ENCODE measurements at places on chromosomes 2 and 18. TPM values are rescaled to one million over a fixed set of nuclear protein-coding genes. Genes with fewer than 3 reads are reported as not detected.

The CFAP65 gene
- not detected for total RNA-seq

The OTOS gene
- total RNA-seq: not detected

The CKAP2L gene
- 22.6 TPM for total RNA-seq

The SH3YL1 gene
- 22.5 TPM for total RNA-seq

The PRKAG3 gene
- not detected for total RNA-seq

DNA sequence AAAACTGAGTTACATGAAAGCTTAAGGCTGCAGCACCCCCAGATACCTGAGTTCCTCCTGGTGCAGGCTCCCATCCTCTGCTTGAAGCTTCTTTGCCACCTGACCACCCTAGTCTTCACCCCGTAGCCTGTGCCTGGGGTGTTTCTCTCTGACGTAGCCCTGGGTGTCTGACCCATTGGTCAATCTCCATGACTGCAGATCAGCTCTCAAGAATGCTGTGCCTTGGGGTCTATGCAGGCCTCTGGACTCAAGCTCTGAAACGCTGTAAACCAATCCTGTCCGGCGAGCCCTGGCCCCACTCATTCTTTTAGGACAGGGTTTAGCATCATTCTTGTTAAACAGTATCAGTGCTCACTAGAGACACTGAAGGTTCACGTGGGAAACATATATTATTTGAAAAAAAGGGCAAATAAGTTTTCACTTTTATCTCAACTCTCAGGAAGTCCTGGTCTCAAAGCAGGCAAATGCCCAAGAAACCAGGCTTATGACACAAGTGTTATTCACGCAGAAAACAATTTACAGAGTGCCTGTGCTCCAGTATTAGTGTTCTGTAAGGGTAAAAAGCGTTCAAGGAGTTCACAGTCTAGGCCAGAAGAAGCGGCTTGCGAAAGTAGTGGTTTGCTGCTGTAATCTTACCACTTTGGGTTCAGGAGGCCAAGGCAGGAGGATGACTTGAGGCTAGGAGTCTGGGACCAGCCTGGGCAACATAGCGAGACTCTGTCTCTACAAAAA lies 22.8 kb upstream of the PPP4R1 start:
- DNase-seq: no peak

DNA sequence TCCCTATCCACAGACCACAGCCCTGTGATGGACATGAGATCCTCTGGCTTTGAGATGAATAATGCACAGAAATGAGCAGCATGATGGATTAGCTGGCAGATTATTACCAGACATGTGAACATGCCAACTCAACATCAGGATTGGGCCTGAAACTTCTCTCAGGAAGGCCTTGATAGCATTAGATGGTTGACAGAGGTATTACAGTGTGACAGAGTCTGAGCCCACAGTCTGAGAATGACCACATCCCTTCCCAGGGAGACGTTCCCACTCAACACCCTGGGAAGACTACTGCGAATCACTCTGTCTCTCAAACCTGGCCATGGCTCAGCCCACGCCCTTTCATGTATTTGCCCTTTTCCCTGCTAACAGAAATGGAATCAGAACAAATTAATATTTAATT lies 66.9 kb downstream of the BCL11A start:
- no peak for DNase-seq

GRCh38 chr2:138335036-138335435 lies 166.5 kb upstream of the SPOPL start:
- no peak for DNase-seq

DNA sequence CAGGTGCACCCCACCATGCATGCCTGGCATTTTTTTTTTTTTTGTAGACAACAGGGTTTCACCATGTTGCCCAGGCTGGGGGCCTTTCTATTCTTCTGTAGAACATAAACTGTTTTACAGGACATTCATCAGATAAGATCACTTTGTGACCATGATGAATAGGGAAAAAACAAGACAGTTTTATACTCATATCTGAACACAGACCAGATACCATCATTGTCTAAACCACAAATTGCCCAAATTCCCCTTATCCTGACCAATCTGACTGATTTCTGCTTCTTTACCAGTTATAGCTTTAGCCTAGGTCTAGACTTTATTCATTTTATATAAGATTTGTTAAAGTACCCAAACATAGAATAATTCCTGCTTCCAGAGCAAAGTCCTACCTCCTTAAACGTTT lies 1699.3 kb upstream of the TMEFF2 start:
- DNase-seq: no peak

DNA sequence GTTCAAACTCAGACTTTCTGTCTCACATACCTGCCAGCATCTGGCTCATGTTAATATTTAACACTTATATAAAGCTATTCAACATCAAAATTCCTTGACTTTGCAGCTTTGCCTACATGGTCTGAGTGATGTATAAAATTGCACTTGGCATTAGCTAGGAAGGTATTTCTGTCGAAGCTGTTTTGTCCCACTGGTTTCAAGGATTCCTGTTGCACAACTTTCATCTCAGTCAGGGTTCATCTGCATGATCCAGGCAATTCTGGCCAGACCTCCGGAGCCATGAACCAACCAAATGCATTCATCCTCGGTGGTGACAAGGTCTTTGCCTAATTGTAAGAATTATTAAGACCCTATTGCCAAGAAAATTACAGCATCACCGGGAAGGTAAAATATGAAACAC lies 185.4 kb downstream of the ZEB2 start:
- no peak for DNase-seq

GRCh38 chr2:242020196-242021004 lies 150.9 kb downstream of the RTP5 start:
- DNase-seq: no peak

DNA sequence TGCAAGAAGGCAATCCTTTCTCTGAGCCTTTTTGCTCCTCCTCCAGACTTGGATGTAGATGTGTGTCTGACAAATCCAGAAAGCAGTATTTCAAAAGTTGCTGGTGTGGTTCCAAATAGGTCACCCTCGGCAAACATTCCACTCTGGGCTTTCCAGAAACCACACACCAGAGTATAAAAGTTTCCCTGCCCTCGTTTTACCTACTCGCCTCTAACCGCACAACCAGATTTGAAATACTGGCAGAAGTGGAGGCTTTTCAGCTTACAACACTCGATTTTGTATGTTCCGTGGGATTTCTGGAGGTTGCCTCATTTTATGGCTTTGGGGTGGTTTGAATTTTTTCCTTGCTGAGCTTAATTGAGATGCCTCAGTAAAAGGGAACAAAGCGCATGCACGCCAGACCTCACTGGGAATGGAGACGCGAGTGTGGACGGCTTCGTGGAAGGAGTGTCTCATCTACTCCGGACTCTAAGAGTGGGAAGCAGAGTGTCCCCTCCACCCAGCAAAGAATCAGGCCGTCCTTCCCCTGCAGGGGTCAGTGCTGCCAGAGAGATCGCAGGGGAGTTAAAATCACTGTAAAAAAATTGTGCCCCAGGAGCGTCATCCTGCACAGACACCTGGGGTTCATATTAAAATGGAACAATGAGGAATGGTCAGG lies 44.0 kb upstream of the RPL31 start:
- no peak for DNase-seq

DNA sequence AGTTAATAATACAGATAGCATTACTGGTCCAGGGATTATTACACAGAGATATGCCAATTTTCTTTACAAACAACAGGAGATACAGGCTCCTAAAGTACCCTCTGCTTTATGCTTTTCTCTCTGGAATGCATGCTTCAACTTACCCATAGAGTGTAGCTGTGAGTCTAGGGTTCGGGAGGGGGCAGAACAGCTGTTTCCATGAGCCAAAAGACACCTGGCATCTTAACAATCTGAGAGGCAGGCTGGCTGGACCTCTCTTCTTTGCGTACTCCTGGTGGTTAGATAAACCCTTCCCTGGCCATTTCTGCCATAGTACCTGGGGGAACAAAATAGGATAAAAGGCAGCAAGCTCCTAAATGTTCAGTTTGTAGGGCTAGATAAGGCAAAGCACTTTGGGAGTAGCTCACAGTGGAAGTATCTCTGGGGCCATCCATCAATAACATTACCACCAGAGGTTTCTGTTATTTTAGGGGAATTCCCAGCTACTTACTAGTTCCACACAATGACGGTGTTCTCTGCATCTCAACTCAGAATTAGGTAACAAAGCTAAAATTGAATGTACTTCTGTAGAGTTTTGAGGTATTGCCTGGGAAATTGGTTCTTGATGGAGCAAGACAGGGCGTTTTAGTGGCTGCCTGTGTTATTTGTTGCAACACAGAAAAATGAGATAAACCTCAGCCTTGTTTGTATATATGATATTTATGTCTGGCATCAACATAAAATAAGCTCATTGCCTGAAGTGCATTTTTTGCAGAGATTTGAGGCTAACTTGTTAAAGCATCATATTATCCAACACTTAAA lies 6.2 kb upstream of the CCDC85A start:
- DNase-seq: no peak

DNA sequence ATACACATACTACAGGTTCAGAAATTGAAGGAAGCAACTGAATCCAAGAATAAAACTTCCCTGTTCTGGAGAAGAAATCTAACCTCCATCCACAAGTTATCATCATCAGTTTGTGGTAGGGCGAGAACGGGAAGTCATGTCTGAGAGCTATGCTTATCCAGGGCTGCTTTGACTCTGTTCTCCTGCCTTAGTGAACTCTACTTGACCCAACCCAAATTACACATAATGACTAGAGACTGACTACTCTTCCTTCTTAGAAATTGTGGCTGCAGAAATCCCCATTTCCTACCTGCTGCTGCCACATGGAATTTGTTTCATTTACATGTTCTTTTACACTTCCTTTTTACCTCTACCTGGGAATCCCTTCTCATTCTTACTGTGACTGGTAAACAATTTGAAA lies 1102.6 kb upstream of the PIK3C3 start:
- no peak for DNase-seq

DNA sequence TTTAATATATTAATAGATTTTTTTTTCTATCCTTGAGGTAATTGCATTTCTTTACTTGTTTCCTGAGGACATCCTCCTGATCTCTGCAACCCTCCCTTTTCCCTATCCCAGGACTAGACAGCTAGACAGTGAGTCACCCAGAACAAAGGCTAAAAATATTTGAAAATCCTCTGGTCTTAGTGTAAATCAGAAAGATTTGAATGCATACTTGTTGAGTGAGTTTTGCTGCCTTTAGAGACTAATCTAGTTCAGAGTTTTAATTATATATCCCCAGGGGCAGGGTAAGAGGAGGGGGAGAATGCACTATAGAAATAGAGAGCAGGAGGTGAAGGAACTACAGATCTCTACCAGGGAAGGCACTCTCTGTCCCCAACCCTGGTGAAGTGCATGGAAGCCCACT lies 202.3 kb upstream of the TCF4 start:
- DNase-seq: no peak

DNA sequence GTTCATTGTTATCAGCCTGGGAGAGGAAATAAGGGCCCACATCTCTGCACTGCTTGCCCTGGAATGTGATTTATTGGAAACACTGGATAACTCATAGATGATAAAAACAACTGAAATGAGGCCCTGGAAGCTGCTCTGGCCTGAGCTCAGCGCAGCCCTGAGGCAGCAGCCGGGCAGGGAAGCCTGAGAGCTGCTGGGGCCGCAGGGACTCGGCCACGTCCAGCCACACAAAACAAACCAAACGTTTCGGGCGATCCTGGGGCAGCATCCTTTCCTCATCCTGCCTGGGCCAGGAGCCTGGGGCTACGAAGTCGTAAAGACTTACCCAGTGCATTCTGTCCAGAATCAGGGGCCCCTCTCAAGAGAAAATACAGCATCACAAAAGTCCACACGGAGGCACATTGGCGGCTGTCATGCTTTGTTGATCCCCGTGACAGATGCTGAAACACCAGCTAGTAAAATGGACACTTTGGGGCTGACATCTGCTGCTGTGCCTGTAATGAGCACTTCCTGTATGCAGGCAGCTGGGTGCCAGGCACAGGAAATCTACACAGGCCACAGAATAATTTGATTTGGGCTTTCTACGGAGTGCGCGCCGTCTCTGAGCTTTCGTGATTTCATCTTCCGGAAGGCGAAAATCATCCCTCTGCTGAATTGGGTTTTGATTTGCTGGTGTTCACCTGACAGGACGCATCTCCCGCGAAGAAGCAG lies 250.6 kb downstream of the EIPR1 start:
- DNase-seq: no peak

DNA sequence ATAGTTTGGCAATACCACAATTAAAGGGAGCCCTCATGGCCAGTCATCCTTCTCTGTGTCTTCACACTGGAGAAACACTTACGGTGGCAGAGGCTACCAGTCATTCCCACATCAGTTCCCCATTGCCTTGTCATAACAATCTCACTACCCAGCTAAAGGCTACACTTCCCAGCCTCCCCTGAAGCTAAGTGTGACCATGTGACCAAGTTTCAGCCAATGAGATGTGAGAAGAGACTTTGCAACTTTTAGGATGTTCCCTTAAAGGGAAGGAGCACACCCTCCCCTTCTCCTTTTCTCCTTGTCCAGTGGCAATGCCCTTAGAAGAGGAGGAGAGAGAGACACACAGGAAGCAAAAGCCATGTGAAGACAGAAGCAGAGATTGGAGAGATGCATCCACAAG lies 89.0 kb upstream of the RAB12 start:
- no peak for DNase-seq

GRCh38 chr18:59056706-59057492 lies 82.8 kb upstream of the SEC11C start:
- peak; percentile 48 for DNase-seq

- no peak for DNase-seq
Observed at GRCh38 chr18:911025-911424, 6.4 kb downstream of the ADCYAP1 start.

DNA sequence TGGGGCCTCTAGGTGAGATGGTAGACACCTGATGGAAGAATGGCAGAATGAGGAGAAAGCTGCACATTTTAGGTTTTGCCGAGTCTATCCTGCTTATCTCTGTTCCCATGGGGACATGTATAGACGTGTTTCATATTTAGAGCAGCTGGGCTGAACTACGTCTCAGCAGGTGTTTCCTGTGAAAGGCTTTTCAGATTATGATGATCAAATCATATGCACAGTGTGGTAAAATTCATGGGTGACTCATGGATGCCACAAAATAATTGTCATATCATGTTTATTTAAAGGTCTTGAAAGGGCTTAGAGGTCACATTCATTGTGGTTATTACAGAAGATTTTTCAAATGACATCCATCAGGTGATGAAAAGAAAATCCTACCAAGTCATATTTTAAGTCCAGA lies 90.5 kb downstream of the ICOS start:
- no peak for DNase-seq

- DNase-seq: no peak
Observed at GRCh38 chr2:180307096-180307495, 300.0 kb upstream of the CWC22 start.

DNA sequence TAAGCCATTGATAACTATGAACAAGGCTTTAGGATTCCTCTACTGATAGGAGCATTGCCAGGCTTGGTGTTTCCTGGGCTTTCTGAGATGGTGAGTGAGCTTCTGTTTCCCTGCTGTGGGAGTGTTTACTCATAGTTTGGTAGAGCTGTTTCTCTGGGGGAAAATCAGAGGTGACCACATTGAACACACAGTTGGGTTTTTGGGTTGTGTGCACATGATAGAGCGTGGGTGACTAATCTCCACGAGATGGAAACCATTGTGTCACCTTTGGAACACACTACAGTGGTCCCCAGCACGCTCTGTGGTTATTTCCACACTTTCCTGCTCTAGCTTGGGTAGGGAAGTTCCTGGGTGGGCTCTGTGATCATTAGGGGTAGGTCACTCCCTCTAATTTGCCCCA lies 5.4 kb downstream of the IL1R1 start:
- DNase-seq: no peak

GRCh38 chr2:163799807-163800206 lies 64.0 kb upstream of the FIGN start:
- DNase-seq: no peak

GRCh38 chr2:10400978-10401951 lies 46.9 kb downstream of the ODC1 start:
- DNase-seq: no peak

- no peak for DNase-seq
Observed at GRCh38 chr2:171564463-171564862, 42.2 kb downstream of the CYBRD1 start.

GRCh38 chr2:37154785-37155184 lies 2.0 kb downstream of the EIF2AK2 start:
- DNase-seq: no peak
